Activated naive CD4-positive, alpha-beta T cell treated with Interleukin-2 at 50 U/mL for 16 hours (primary cell): ENCODE measurements at places on chromosomes 5 and 9.

GRCh38 chr9:108469654-108470053, 386.1 kb downstream of the ACTL7B start:
- DNase-seq: no peak

- DNase-seq: no peak
Measured at GRCh38 chr9:70672161-70672649, 257.7 kb upstream of the KLF9 start.

GRCh38 chr9:83906144-83906543, 15.1 kb downstream of the KIF27 start:
- DNase-seq: no peak

DNA sequence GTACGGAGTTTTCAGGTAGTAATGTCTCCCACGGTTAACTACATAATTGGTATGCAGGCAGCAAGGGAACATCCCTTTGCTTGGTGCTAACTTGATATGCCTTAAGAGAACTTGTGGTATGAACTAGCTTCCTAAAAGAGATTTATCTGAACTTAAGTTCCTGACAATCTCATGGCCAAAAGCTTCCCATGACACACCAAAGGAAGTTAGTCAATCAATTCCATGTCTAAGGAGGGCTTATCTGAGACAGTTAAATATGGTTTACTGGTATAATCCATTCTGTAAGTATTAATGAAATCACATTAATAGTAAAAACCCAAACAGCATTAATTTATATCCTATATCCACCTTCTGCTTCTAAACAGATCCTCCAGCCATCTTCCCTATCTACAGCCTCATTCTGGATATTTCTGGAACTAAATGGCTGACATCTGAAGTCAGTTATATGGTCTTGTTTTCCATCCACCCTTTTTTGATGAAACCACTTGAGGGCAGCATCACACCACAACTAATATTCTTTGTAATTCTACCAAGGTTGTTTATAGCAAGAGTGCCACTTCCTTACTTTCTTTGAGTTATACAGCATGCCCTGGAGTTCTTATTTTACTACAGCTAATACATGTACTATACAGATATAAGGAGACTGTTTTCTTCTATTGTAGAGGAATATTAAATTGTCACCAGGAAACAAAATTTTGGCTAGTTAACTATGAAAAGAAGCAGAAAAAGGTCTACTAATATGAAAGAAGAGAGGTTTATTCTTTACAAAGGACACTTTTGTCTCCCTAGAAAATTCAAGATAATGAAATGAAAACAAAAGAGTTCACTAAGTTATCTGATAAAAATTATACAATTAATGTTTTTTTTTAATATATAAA, 34.7 kb downstream of the SHOC1 start:
- DNase-seq: peak; percentile 21

DNA sequence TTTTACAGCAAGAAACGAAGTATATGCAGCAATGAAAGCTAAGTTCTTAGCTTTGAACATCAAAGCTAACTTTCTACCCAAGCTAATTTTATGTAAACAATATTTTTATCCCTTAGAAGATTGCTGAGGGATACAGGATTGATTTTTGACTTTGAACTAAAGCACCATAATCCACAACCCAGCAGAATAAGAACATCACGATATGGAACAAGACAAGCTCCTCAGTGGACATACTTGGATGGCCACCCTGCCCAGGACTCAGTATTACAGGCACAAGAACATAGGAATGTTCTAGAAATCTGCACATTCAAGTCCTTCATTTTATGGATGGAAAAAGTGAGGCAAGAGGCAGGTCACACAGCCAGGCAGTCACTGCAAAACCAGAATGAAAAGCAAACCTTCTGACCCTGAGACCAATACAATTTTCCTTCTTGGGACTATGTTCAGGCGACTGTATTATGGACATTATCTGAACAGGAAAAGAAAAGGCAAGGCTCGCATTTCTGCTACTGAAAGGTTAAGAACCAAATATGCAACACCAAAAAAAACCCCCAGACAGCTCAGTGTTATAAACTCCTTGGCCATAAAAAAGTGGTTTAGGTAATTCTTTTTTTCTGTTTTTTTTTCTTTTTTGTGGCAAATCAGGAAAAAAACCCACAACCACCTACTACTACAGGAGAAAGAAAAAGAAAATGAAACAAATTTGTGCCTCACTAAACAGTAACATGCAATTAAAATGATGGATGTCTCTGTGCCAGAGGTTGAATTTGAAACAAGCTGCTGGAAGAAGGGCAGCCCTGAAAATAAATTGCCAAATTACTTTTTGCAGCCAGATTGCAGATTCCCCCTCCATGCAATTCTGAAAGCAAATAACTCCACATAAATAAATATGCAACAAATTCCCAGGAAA, 25.4 kb downstream of the EPB41L4B start:
- DNase-seq: no peak

- no peak for DNase-seq
Measured at GRCh38 chr5:176952531-176953193, 53.5 kb upstream of the HK3 start.

DNA sequence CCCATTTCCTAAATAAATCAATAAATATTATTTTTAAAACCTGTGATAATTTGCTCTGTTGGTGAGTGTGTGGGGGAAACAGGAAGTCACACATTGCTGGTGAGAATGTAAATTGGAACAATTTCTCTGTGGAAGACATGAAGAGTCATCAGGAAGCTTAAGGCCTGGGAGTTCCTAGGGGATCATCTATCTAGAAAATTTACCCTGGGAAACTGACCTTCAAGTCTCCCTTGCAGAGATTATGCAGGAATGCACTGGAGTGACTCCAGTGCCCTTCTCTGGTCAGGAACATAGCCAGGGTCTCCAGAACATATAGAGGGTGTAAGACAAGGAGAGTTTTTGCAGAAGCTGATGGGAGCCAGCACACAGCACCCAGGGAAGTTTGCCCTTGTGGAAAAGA, 13.0 kb upstream of the GCNT1 start:
- no peak for DNase-seq

- DNase-seq: no peak
Measured at GRCh38 chr9:93824386-93825294, 130.5 kb downstream of the BARX1 start.

DNA sequence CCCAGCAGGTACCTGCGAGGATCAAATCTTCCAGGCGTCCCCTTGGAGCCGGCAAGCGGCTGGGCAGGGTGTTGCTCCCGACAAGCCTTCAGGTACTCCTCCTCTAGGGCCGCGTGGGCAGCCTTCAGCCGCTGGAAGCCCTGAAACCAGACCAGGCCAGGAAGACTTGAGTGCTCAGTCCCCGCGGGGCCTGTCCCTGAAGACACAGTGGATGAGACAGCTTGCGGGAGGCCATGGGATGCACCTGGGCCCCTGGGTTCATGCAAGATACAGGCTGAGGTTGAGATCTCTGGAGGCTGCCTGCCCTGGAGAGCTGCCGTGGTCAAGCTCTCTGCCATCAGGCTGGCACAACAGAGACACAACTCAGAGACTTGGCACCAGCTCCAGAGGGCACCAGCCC, 25.4 kb downstream of the AKNA start:
- no peak for DNase-seq

DNA sequence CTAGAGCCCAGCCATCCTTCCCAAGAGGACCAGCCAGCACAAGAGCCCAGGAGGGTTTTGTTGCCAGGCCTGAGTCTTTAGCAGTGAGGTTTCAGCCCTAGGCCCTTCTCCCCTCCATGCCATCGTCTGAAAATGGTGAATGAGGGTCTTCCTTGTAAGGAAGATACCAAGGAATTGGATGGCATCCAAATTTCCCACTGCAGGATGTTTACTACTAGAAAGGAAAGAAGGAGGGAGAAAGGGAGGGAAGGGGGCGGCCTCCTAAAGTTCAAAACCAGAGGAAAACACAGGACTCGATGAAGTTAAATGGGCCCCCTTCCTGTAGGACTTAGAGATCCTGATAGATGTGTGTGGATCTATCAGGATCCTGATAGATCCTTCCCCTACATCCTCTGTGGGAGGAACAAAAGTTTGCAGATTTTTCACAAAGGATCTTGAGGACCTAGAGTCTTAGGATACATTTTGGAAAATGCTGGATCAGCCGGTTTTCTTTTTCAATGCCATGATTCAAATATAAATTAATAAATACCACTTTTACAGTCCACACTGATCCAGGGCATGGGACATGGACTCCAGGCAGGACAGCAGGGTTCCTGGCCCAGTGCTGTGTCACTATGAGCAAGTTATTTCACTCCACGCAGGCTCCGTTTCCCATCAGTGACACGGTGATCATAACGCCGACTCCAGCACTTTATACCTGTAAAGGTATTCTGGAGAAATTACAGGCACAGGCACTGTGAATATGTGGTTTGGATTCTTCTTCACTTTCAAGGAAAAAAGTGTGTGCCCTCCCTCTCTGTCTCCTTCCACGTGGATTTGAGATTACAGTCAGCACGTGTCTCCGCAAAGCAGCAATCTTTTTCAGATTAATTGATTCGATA, 40.9 kb downstream of the C5orf15 start:
- no peak for DNase-seq

DNA sequence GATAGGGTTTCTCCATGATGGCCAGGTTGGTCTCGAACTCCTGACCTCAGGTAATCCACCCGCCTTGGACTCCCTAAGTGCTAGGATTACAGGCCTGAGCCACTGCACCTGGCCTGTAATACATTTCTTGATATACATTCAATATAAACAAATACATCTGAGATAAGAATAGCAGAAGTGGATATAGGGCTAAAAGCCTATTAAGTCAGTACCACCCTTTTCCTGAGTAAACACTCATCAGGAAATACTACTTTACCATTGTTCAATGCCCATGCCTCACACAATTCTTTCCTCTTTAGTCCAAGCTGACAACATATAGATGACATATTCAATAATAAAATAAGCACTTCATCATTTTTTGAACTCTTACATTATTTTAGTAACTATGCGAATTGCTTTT, 64.8 kb downstream of the MRPS27 start:
- no peak for DNase-seq

DNA sequence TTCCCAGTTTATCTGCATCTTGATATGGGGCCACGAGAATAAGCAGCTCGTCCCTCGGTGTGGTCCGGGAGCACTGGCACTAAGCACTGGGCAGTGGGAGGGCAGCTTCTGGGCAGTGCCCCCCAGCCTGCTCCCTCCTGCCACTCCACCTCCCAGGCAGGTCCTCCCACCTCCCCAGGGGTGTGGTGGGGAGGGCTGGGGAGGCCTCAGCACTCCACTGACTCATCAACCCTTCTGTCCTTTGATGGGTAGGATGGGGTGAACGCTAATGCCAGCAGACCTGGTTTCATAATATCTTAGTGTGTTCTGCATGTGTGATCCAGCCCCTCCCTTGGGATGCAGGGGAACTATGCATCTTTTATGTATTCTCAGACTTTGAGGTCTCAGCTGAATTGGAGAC, 62.2 kb upstream of the GNE start:
- no peak for DNase-seq

- no peak for DNase-seq
Measured at GRCh38 chr5:154371687-154372086, 74.1 kb upstream of the SAP30L start.

- no peak for DNase-seq
Measured at GRCh38 chr5:151499501-151500035, 52.2 kb downstream of the SLC36A1 start.

DNA sequence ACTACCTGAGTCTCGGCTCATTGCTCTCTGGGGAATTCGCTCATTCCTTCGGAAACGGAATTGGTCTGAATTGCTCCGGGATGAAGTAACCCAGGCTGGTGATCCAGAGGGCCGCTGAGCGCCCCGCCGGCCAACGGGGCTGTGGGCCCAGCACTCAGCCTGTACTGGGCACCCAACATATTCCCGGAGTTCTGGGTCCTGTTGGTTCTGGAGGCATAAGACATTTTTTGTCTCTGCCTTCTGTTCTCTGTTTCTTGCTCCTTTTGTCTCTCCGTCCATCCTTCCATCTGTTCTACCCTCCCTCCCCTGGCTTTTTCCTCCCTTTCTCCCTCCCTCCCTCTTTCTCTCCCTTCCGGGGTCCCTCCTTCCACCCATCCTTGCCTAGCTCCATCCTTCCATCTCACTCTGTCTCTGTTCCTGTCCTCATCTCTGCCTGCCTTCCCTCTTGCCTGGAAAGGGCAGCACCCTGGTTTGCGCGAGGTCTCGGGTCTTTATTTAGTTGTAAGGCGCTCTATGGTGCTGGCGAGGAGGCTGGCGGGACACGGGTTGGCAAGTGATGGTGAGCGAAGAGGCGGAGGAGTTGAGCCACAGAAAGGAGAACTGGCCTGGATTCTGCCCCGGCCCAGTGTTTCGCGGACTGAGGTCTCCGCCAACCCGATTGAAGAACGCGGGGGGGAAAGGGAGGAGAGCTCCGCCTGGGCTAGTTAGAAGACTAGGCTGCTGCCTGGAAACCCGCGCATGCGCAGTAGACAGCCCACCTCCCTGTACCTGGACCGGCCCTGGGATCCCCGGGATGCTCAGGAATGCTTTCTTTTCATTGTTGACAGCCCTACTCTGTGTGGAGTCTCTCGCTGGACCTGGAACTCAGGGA, 1468.0 kb downstream of the FOXD4L5 start:
- DNase-seq: peak; percentile 63

DNA sequence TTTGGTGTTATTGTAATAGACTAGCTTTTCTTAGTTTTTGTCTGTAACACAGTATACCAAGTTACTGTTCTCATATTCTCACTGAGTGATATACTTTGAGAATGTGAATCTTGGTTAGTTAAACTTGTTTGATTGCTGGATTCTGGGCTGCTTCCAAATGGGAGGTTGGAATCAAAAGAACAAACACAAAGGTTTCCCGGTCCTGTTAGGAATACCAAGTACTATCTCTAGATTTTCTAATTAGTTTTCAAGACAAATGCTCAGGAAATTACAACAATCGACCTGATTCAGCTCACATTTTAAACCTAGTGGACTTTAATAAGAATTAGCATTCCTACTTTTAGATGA, 244.3 kb downstream of the CSNK1G3 start:
- no peak for DNase-seq

- DNase-seq: peak; percentile 41
Measured at GRCh38 chr5:173925449-173926071, 37.4 kb downstream of the CPEB4 start.

DNA sequence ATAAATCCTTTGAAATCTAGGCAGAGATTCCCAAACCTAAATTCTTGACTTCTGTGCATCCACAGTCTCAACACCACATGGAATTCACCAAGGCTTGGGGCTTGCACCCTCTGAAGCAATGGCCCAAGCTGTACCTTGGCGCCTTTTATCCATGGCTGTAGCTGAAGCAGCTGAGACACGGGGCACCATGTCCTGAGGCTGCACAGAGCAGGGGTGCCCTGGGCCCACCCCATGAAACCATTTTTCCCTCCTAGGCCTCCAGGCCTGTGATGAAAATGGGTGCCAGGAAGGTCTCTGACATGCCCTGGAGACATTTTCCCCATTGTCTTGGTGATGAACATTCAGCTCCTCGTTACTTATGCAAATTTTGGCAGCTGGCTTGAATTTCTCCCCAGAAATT, 158.6 kb upstream of the NUDT12 start:
- DNase-seq: no peak
